ENCODE measurements at places on chromosomes 11 and 22.

DNA sequence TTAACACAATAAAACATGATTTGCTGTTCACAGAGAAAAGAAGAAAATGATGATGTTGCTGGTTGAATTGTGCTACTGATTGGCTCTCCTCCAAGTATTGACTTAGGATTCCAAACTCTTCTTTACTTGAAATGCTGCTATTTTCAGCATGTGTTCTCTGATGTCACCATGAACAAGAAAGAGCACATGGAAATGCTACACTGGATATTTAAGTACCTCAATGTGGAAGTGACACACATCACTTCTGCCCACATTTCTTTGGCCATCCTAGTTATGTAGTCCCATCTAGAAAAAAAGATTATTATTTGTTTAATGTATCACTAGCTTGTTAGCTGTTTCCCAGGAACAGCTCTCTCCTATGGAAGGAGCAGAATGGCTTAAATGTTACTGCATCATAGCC is 27.2 kb downstream of the OR52B2 start:
- DNase-seq: no peak

- DNase-seq: no peak
Observed at GRCh38 chr22:23504516-23504915, 75.6 kb downstream of the IGLL1 start.

DNA sequence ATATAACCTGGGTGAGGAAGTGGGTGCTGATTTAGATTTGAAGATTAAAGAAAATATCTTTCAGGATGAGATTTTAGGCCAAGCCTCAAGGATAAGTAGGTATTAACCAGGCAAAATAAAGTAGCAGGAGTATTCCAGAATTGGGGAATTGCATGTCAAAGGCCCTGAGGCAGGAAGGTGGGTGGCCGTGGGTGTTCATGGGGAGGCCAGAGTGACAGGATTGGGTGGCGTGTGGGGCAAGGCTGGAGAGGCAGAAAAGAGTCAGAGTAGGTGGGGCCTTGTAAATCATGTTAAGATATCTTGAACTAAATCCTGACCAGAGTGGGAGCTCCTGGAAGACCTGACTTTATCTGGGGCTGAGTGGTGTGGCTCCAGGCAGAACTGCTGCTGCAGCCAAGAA is 19.7 kb upstream of the WT1 start:
- DNase-seq: no peak

DNA sequence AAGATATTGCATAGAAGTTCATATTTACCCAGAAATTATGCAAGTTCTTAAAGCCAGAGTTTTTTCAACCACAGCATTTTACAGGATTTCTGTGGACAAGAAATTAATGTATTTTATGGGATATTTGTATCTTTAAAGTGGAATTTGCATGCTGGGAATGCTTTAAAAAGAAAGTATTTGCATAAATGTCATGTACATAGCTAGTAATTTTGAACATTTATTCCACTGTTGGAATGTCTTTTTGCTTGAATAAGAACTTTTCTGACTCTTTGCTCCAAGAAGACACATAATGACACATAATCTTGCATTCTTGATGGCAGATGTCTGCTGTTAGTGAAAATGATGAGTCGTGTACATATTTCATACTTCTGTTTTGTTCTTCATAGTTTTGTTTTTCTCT is 66.6 kb downstream of the ATXN10 start:
- DNase-seq: no peak

- DNase-seq: no peak
Observed at GRCh38 chr11:64098318-64098831, 62.6 kb downstream of the FLRT1 start.

- DNase-seq: no peak
Observed at GRCh38 chr11:130608287-130608686, 159.8 kb downstream of the ADAMTS15 start.

DNA sequence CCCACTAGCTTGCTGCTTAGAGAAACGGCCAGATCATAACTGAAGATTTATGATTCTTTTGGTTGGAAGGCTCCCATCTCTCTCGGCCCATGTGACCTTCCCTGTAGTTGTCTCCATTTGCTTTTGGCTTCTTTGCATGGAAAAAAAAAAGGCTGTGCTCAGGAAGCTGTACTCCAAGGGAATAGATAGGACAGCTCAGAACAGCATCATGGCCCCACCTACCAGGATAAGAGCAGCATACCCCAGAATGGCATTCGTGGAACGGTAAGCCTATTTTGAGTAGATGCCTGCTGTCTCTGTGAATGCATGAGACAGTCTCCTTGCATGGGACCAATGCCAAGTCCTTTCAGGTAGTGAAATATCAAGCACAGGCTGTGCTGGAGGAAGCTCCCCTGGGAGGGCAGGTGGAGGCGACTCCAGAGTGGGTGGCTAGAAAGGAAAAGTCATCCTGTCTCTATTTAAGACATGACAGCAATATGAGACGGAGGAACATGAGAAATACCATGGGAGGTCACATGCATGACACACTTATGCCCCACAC is 94.1 kb upstream of the AMOTL1 start:
- peak; percentile 74 for DNase-seq

DNA sequence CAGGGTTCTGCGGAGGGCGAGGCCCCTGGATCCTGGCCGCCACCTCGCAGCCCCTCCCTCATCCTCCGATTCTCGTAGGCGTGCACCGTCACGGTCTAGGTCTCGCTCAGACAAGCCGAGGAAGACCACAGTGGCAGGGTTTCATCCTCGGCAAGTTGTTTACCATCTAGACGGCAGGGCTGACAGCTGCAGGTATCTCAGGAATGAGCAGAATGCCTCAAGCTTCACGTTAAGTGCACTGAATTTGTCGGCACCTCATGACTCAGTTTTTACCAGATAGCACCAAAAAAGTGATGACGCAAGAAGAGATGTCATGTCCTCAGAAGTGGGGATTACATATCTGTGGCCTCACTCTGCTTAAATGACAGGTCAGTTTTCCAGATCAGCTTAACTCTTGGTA is 35.1 kb downstream of the WT1 start:
- no peak for DNase-seq

GRCh38 chr11:118051611-118052461 is 25.0 kb upstream of the TMPRSS4 start:
- DNase-seq: no peak

DNA sequence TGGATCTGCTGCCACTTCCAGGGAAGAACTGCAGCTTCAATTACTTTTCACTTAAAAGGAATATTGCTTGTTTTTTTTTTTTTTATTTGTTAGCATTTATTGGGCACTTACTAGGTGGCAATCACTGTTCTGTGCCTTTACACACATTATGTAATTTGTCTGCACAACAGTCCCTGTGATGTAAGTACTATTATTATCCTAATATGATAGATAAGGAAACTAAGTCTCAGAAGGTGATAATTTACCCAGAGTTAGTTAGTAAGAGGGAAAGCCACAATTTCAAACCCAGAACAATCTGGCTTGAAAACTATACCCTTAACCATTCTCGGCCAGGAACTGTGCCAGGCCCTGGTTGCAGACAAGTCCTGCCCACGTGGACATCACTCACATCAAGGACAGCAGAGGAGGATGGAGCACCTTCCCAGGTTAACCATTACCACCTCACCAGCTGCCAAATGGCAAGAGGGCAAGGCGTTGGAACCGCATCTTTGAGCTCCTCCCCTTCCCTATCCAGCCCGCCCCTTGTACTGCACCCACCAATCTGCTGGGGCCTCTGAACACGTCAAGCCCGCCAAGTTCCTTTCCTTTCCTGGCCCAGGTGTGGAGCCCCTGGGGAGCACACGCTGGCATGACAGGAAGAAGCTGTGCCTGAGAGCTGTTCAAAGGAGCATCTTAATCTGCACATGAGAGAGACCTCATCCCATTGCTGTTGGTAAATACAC is 78.4 kb downstream of the NAV2 start:
- DNase-seq: no peak

DNA sequence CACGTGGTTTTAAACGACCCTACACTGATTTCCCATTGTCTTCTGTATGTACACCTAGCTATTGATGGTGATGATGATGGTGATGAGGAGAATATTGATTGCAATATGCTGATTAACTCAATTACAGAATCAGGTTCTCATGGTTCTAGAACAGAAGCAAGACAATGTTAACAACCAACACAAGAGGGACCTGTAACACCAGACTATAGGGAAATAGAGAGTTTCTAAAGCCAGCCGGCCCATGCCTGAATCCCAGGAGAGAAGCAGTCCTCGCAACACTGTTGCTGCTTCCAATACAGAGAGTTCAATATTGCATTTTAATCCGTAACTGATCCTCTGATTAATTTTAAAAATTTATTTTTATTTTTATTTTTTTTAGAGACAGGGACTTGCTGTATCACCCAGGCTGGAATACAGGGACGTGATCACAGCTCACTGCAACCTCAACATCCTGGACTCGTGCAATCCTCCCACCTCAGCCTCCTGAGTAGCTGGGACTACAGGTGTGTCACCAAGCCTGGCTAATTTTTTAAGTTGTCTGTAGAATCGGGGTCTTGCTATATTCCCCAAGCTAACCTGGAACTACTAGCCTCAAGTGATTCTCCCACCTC is 22.2 kb upstream of the UBASH3B start:
- peak; percentile 40 for DNase-seq

- peak; percentile 73 for DNase-seq
Observed at GRCh38 chr22:24148266-24149197, 32.8 kb upstream of the SUSD2 start.

DNA sequence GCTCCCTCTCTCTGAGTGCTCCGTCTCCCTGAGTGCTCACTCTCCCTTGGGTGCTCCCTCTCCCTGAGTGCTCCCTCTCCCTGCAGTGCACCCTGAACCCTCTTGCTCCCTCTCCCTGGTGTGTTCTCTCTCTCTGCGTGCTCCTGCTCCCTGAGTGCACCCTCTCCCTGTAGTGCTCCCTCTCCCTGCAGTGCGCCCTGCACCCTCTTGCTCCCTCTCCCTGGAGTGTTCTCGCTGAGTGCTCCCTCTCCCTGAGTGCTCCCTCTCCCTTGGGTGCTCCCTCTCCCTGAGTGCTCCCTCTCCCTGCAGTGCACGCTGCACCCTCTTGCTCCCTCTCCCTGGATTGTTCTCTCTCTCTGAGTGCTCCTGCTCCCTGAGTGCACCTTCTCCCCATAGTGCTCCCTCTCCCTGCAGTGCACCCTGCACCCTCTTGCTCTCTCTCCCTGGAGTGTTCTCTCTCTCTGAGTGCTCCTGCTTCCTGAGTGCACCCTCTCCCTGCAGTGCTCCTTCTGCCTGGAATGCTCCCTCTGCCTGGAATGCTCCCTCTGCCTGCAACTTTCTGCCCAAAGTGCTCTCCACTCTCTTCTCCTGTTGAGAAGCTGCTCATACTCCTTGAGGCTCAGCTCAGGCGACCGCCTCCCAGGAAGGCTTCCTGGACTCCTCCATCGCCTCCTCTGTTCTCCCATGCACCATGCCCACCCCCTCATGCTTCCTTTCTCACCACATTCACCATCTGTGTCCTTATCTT is 48.4 kb upstream of the WNT7B start:
- DNase-seq: no peak

DNA sequence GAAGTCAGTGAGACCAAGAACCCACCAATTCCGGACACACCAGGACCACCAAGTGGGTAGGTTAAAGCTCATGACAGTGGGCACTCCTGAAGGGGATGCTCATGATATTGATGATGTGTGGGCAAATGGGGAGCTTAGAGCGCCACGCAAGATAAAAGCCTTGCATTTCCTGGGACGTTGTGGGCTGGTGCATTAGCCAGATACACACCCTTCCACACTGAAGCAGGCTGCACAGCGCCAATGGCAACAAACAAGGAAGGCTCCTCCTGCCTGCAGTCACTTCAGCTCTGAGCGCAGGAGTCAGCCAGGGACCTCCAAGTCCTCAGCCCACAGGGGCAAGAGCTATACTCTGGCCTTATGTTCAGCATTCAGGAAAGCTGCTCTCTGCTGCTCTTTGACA is 20.6 kb downstream of the TMEM218 start:
- DNase-seq: no peak

GRCh38 chr11:18108254-18108653 is 2.4 kb upstream of the SAAL1 start:
- no peak for DNase-seq

Measured in muscle of back (tissue), 13 donors.